ENCODE measurements at places on chromosomes 6 and 20. TPM values are rescaled to one million over a fixed set of nuclear protein-coding genes. Genes with fewer than 3 reads are reported as not detected.

The HLA-DPB1 gene
- total RNA-seq = 58.2 TPM

GRCh38 chr6:130893277-130893676 is 66.1 kb downstream of the SMLR1 start:
- no peak for DNase-seq

DNA sequence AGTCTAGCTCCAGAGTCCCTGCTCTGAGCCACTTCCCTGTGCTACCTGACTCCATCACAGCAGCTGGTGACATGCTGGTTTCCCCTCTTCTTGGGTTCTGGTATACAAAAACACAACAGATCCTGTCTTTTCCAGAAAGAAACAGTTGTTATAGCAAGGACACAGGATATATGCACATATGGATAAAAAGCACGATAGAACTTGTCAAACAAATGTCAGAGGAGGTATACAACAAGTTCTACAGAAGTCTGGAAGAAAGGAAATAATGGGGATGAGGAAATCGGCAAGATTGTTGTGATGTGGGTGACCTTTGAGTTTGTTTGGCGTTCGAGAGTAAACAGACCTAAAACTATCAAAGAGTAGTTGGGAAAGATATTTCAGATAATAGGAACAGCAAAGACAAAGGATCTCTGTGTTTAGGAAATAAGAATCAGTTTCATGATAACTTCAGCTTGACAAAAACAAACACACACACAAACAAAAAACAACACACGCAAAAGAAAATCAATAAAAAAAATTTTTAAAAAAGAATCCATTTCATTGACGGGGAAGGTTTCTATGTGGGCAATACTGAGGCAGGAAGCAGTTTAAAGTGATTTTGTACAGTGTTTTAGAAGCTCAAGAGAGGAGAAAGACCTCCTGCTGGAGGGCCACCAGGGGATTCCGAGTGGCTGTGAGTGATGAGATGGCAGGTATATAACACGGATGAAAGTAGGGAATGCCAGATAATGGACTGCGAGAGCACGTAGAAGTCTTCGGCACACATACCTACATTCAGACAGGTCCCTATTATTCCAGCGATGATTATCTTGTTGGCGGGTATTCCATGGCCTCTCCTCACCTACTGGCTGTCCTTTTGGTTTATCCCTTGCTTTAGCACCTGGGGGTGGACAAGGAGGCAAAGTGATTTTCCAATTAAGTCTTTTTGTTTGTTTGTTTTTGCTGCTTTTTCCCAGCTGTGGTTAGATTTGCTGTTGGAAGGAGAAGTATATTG is 174.9 kb downstream of the HS3ST5 start:
- no peak for DNase-seq

The UNC93A gene
- total RNA-seq = not detected

DNA sequence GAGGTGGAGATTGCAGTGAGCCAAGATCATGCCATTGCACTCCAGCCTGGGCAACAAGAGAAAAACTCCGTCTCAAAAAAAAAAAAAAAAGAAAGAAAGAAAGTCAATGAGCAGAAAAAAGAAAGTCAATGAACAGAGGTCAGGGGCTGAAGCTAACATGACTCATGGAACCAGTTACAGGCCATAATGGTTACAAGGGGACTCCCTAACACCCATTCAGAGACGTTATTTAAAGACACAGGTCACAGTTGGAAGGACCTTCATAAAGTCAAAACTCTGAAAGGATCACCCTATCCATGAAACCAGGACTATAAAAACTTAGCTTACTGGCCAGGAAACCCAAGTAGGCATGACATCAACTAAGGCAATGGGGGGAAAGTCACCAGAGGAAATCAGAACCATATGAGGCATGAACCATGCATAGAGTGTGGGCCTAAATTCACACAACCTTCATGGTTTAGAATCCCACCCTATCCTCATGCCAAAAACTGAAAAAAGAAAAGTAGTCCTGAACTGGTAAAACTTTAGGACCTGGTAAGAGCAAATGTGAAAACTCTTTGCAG is 18.2 kb downstream of the FBXL4 start:
- no peak for DNase-seq

The GPX5 gene
- not detected for total RNA-seq

The AURKA gene
- total RNA-seq = 1.6 TPM

DNA sequence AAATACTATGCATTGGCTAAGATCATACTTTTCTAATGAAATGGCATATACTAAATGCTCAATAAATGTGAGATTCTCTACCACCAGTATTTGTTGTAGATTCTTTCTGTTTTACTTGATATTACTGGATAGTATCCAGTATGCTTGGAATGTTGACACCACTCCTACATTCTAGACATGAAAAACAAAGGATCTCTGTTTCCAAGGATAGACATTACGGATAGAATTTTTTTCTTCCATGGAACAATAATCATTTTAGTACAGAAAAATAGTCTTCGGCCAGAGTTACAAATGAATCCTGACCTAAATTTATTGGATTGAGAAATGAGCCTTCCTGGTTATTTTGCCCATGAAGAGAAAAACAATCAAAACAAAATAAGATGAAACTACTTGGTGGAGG is 258.2 kb upstream of the NT5E start:
- no peak for DNase-seq

GRCh38 chr6:114707081-114707620 is 364.3 kb upstream of the HS3ST5 start:
- no peak for DNase-seq

DNA sequence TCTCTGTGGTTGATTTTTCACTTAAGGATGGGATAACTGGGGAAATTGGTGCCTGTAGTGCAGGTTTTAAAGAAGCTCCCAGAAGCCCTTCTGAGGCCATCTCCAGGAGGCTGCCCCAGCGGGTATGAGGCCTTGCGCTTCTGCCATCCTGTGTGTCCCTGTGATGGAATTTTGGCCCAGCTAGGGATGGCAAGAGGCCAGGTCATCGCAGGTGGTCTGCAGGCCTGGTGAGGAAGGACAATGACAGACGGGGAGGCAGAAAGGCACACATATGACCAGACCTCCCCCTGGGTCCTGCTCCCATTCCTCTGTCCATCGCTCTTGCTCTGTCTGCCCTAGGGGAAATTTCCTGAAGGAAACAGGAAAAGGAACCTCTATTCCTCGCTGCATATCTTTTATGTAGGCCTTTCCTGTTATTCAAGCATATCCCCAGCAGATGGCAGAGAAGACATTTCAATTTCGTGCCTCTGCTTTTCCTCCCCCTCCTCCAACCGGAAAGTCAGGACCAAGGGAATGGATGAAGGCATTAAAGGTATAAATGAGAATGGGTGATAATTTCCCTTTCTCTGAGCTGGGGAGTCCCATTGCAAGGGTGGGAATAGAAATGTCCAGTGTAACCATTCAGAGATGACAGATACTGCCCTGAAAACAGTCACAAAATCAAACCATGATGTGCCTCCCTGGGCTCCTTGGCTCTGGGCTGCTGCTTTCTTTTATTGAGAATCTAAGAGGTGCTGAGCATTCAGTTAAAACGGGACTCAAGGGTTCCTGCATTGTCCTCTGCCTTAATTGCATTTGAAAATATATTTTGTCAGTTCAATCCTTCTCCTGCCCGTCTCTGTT is 17.6 kb upstream of the HLA-F start:
- no peak for DNase-seq
